ENCODE measurements at places on chromosomes 7 and 10. TPM values are rescaled to one million over a fixed set of nuclear protein-coding genes. Genes with fewer than 3 reads are reported as not detected.

DNA sequence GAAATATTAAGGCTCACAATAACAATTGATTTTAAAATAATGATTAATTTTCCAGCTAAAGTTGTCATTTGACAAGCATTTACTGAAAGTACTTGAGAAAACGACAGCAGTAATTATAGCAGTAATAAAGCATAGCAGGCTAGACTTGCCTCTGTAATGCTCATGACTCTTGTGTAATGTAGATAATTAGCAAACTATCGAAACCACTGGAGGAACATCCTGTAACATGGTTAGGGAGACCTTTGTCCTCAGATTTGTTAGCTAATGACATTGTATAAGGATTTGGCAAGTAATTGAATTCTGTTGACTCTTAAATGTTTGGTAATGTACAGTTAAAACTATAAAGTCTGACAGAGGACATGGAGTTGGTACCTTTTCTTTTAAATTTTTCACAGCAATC is 24.8 kb downstream of the ARL4A start:
- no peaks in the 10 kb centered on the region for H3K36me3 ChIP-seq
- DNase-seq, result no peak
- H3K27me3 ChIP-seq, result no peaks in the 10 kb centered on the region
- no peak overlapping the region for H3K4me3 ChIP-seq
- no peak overlapping the region for H3K27ac ChIP-seq
- peaks cover 8% of the 10 kb centered on the region for H3K4me1 ChIP-seq

DNA sequence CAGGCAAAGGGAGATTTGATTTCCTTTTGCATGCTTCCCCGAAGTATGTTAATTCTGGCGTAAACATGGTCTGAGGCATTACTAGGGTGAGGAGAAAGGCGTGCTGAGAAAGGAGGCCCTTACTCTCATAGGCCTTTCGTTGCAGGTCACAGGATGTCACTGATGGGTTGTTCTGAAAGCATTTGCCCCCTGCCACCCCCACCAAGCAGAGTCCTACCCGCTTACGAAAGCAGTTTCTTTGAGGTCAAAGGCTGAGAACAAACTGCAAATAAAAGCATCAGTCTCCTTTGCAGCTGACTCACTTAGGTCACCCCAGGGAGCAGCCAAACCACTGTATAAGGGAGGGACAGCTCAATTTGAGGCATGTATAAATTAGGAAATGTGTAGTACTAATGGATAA is 57.1 kb downstream of the BPGM start:
- no peak for DNase-seq
- no peaks in the 10 kb centered on the region for H3K36me3 ChIP-seq
- H3K27ac ChIP-seq, result no peak overlapping the region
- no peaks in the 10 kb centered on the region for H3K27me3 ChIP-seq
- H3K4me1 ChIP-seq, result no peaks in the 10 kb centered on the region

Gene ARHGAP22
- polyA plus RNA-seq, result not detected

Gene FAM180A
- not detected for polyA plus RNA-seq

GRCh38 chr7:65974876-65975275 is 7.1 kb downstream of the GUSB start:
- no peak overlapping the region for H3K27ac ChIP-seq
- no peaks in the 10 kb centered on the region for H3K4me1 ChIP-seq
- no peaks in the 10 kb centered on the region for H3K27me3 ChIP-seq
- DNase-seq, result no peak
- H3K4me3 ChIP-seq, result no peak overlapping the region

DNA sequence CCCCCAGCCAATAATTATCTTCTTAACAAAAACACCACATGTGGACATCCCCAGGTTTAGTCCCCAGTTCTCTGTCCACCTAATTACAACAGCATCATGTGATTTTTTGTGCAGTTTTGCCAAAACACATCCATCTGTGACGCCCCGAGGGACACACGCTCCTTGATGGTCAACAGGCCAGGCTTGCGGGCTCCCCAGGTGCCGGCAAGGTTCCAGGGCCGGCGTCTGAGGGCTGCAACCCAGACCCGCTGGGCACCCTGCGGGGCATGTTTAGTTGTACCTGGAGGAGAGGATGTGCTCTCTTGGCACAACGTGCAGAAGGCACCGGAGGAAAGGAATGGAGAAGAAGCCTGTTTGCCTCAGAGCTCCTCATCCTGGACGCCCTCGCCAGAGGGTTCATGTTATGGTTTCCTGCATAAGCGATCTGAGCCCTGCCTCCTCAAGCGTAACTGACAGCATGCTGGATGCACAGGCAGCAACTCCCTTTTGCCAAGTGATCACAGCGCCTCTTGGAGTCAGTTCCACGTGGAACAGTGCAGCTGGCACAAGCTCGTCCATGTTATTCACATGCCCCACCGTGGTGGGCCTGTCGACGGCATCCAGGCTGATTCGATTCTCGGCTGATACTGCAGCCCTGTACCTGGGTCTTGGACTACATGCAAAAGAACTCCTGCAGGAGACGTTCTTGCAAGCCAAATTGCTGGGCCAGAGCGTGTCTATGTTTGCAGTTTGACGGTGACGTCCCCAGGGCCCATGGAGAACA is 41.6 kb downstream of the JAKMIP3 start:
- H3K4me1 ChIP-seq, result no peaks in the 10 kb centered on the region
- no peak overlapping the region for H3K27ac ChIP-seq
- DNase-seq, result no peak
- no peak overlapping the region for H3K4me3 ChIP-seq

GRCh38 chr7:77326131-77326530 is 90.0 kb downstream of the GSAP start:
- no peaks in the 10 kb centered on the region for H3K36me3 ChIP-seq
- H3K4me1 ChIP-seq, result peaks cover 18% of the 10 kb centered on the region
- H3K27ac ChIP-seq, result no peak overlapping the region
- no peaks in the 10 kb centered on the region for H3K27me3 ChIP-seq
- no peak overlapping the region for H3K4me3 ChIP-seq
- no peak for DNase-seq

DNA sequence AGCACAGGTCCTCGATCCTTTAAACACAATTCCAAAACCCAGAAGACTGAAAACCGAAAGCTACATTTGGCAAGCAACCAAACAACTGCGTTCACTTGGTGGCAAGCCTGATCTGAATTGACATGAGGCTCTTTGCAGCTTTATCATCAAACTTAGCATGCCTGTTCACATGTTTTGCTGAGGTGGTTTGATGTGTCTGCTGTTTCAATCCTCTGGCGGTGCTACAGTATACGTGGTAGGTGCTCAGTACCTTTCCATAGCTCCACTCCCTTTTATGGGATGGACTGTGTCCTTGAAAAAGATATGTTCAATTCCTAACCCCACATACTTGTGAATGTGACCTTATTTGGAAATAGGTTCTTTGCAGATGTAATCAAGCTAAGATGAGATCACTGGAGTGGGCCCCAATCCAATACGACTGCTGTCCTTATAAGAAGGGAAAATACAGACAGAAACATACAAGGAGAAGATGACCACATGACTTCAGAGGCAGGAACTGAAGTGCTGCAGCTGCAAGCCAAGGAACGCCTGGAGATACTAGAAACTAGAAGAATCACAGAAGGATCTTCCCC is 33.4 kb downstream of the CCDC6 start:
- H3K36me3 ChIP-seq, result no peaks in the 10 kb centered on the region
- no peak overlapping the region for H3K4me3 ChIP-seq
- H3K27ac ChIP-seq, result no peak overlapping the region
- H3K27me3 ChIP-seq, result no peaks in the 10 kb centered on the region
- peaks cover 5% of the 10 kb centered on the region for H3K4me1 ChIP-seq

Gene PIK3AP1
- polyA plus RNA-seq, result 0.46 TPM

GRCh38 chr10:34313353-34313752 is 501.7 kb downstream of the PARD3 start:
- H3K27ac ChIP-seq, result no peak overlapping the region
- H3K36me3 ChIP-seq, result no peaks in the 10 kb centered on the region
- H3K4me1 ChIP-seq, result no peaks in the 10 kb centered on the region
- no peaks in the 10 kb centered on the region for H3K27me3 ChIP-seq

DNA sequence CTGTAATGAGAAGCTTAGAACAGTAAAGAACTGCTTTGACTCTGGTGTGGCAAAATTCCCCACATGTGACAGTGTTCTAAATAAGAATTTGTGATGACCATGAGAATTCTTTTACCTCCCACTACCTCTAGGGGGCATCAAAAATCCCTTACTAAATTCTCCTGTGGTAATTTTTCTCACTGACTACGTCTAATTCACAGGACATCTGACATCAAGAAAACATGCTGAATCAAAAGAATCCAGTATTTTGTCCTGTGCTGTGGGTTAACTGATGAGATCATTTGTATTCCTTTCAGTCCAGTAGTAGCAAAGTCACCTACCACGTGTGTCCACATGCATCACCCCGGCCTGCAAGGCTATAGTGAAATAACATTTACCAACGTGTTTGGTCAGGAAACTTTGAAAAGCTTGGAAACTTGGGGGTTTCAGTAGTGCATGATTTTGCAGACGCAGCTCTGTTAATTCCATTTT is 103.8 kb downstream of the ATE1 start:
- H3K4me3 ChIP-seq, result no peak overlapping the region
- no peaks in the 10 kb centered on the region for H3K4me1 ChIP-seq
- peaks cover 8% of the 10 kb centered on the region for H3K36me3 ChIP-seq
- H3K27ac ChIP-seq, result no peak overlapping the region
- no peaks in the 10 kb centered on the region for H3K27me3 ChIP-seq

- no peaks in the 10 kb centered on the region for H3K27me3 ChIP-seq
- DNase-seq, result no peak
- no peak overlapping the region for H3K4me3 ChIP-seq
- no peaks in the 10 kb centered on the region for H3K36me3 ChIP-seq
- no peak overlapping the region for H3K27ac ChIP-seq
Observed at GRCh38 chr7:114889646-114890285, 32.1 kb upstream of the MDFIC start.

Gene CACNA2D1
- not detected for polyA plus RNA-seq

DNA sequence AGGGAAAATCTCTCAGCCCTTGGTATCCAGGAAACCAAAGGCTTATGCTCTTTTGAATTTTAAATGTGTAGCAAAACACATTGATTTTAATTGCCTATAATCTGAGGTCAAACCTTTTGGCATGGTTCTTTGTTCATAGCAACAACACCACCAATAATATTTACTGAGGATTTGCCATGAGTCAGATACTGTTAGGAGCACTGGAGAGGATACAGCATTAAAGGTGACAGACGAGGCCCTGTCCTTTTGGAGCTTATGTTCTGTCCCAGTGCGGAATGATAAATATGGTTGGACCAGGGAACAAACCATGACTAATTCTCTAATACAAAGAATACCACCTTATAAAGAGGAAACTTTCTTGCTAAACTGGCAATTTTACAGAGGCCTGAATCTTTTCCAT is 176.6 kb downstream of the CTNNA3 start:
- no peak overlapping the region for H3K27ac ChIP-seq
- H3K36me3 ChIP-seq, result no peaks in the 10 kb centered on the region
- H3K4me1 ChIP-seq, result no peaks in the 10 kb centered on the region
- H3K27me3 ChIP-seq, result no peaks in the 10 kb centered on the region
- no peak for DNase-seq
- no peak overlapping the region for H3K4me3 ChIP-seq

DNA sequence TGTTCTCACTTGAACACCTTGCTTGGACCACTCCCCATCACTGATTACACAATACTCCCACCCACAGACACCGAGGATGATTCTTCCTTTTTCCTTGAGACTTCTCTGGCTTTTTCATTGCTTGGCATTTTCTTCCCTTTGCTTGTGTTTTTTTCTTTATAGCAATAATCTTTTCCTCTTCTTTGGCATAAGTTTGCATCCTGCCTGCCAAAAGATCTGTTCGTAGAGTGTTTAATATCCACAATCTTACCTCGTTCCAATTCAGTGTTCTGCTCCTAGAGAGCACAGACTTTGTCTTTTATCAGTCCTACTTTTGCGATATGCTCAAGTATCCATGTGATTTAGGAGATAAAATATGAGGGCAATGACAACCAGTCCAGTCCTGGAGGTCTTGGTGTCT is 303.3 kb upstream of the CDC14C start:
- no peak overlapping the region for H3K4me3 ChIP-seq
- no peaks in the 10 kb centered on the region for H3K36me3 ChIP-seq
- H3K27ac ChIP-seq, result no peak overlapping the region
- H3K27me3 ChIP-seq, result no peaks in the 10 kb centered on the region
- no peak for DNase-seq

- H3K4me3 ChIP-seq, result no peak overlapping the region
- H3K36me3 ChIP-seq, result no peaks in the 10 kb centered on the region
- DNase-seq, result no peak
- H3K27me3 ChIP-seq, result no peaks in the 10 kb centered on the region
Observed at GRCh38 chr7:47179812-47180515, 401.9 kb downstream of the TNS3 start.

GRCh38 chr10:11813855-11814567 is 9.1 kb upstream of the PROSER2 start:
- H3K27me3 ChIP-seq, result no peaks in the 10 kb centered on the region
- no peaks in the 10 kb centered on the region for H3K36me3 ChIP-seq
- no peak overlapping the region for H3K4me3 ChIP-seq
- H3K27ac ChIP-seq, result no peak overlapping the region
- DNase-seq, result no peak

Gene SEC61G
- polyA plus RNA-seq, result 241 TPM

Gene NPS
- not detected for polyA plus RNA-seq

DNA sequence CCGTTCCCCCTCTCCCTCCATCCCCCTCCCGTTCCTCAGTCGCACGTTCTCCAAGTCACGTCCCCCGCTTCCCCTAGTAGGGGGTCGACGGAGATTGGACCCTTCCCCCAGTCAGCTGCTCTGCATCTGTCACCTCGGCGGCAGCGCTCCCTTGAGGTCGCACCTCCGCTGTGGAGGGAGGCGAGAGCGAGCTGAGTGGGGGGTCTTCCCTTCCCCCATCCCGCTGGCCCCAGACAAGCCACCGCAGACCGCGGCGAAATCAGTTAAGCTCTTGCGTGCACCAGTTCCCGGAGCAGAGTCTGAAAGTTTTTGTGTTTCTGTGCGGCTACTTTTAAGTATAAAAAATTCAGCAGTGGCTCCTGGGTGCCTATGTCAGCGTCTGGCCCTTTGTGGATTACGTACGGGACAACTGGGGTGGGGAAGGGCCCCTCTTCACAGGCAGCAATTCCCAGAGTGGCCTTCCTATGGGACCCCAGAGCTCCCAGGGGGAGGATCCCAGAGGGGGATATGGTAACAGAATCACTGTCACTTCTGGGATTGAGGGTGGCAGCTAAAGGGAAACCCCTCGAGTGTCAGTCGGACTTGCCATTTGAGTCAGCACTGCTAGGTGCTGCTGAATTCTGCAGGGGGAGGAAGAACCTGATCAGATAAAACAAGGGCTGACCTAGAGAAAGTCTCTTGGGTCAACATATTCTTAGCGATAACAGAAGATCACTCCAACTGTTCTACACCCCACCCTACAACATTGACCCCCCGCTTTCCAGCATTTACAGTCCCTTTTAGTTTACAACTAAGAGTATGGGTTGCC is 12.5 kb upstream of the DDIT4 start:
- no peaks in the 10 kb centered on the region for H3K36me3 ChIP-seq
- peak overlapping the region; percentile 78 for H3K27ac ChIP-seq
- H3K4me1 ChIP-seq, result peaks cover 59% of the 10 kb centered on the region
- DNase-seq, result no peak
